ENCODE measurements at places on chromosomes 1 and 21.

- DNase-seq, result peak; percentile 45
These were observed 51.8 kb upstream of the GFI1 start for GRCh38 chr1:92538413-92539061.

- DNase-seq, result no peak
These were observed 26.6 kb upstream of the GPR153 start for GRCh38 chr1:6287431-6287886.

DNA sequence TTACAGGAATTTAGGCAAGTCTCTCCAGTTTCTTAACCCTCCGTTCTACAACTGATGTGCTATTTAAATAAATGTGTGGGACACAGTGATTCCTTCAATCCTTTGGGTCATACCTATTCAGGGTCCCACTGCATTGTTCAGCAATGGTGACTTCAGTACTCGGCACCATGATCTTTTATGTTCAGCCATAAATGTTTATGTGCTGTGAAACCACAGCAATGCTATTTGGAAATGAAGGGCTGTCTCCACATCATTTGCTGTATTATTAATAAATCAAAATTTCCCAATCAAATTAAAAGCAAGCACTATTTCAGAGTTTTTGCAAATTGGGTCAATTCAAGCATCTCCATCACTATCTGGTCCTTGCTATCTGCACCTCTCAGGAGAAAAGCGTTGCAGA is 84.8 kb downstream of the NR5A2 start:
- no peak for DNase-seq

- DNase-seq, result no peak
These were observed 16.8 kb upstream of the FAM131C start for GRCh38 chr1:16090076-16090826.

DNA sequence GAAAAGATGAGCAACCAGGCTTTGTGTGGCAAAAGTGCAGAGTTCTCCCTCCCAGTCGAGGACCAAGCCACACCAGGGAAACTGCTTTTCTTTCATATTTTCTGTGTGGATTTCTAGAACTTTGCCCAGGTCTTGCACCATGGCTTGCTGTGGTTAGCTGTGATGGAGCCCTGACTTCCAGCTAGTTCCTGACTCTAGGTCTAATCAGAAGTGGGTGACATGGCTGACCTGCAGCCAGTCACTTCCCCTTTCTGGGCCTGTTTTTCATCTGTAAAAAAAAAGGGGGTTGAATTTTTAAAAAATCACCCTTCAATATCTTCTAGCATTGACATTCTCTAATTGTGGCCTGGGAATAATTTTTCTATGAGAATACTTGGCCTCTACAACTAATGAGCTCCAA is 491.2 kb upstream of the USP24 start:
- DNase-seq, result no peak

GRCh38 chr1:175129182-175129581 is 61.5 kb downstream of the TNN start:
- DNase-seq, result no peak

DNA sequence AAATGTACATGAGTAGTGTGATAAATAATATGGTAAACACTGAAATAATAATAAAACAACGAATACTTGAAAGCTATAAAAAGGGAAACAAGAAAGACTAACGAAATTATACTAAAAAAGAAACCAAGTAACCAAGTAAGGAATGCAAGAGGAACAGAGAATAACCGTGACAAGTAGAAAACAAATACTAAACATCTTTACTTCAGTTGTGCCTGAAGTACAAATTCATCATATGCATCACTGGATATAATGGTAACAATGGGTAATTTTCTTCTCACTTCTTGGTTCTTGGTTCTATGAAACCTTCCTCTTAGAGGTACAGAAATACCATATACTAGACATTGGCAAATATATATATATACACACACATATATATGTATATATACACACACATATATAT is 1093.6 kb upstream of the B3GALT2 start:
- no peak for DNase-seq

DNA sequence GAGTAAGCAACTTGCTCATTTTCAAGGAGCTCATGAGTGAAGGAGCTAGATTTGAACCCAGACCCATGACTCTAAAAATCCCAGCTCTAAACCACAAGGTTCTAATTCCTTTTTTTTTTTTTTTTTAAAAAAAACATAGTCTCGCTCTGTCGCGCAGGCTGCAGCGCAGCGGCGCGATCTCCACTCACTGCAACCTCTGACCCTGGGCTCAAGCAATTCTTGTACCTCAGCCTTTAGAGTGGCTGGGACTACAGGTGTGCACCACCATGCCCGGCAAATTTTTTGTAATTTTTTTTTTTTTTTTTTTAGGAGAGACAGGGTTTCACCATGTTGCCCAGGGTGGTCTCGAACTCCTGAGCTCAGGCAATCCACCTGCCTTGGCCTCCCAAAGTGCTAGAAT is 13.8 kb downstream of the SRSF4 start:
- no peak for DNase-seq

DNA sequence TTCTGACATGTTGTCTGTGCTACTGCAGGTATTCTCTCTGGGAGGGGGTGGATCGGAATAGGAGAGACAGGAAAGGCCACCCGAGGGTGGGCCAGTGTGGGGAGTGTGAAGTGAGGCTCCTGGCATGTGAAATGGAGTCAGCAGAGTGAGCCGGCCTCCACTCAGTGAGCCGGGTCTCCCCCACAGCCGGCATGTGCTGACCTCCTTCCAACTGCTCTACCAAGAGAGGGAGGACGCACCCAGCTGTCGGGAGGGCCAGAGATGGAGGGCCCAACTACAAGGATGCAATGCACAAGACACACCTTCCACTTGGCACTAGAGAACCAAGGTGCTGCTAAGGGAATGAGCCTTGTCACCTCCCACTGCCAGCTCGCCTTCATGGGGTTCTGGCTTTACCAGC is 28.2 kb upstream of the CLSTN1 start:
- no peak for DNase-seq

GRCh38 chr1:161182214-161182613 is 4.9 kb upstream of the B4GALT3 start:
- peak; percentile 58 for DNase-seq

DNA sequence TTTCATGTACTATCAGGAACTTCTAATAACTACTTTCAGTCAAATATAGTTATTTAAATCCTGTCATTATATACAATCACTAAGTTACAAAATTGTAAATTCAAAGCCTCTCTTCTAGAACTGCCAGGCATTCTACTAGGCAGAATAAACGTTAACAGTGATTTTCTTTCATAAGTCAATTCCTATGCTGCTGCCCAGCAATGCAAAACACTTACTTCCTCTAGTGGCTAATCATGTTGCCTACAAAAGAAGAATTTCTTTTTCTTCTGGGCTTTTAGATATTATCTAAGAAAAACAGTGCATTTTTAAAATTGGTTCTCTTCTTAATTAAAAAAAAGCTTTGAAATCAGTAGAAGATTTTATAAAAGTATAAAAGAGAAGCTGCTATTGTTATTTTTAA is 509.8 kb upstream of the ADAMTS5 start:
- DNase-seq, result no peak

DNA sequence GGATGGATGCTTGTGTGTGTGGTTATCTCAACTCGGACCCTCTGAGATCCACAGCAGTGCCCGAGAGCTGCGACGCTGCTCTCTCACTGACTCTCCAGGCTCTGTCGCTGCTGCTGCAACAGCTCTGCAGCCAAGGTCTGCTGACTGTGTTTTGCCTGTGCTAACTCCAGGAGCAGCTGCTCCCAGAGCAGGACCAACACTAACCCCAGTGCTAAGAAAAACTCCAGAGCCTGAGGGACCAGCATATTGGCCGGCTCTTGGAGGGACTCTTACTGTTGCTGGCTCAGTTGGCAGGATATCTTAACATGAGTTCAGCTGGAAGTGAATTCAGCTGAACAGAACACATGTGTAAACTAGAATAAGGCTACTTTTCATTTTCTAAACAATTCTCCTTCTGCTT is 4.4 kb downstream of the LCE2C start:
- DNase-seq, result no peak

DNA sequence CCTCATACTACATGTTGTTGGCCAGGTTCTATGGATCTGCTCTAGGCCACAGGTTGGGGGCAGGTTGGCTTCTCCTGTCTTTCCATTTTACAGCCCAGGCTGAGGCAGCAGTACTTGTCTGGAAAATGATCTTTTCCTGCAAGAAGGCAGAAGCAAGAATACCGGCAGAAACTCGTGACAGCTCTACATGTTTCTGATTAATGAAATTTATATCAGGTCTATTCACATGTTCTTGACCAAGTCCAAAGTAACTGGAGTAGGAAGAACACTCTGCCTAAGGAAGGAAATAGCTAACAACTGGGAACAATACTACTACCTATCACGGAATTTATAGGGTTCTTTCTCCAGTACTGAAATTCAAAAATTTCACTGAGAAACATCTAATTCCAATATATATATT is 98.3 kb downstream of the PLPPR5 start:
- no peak for DNase-seq

DNA sequence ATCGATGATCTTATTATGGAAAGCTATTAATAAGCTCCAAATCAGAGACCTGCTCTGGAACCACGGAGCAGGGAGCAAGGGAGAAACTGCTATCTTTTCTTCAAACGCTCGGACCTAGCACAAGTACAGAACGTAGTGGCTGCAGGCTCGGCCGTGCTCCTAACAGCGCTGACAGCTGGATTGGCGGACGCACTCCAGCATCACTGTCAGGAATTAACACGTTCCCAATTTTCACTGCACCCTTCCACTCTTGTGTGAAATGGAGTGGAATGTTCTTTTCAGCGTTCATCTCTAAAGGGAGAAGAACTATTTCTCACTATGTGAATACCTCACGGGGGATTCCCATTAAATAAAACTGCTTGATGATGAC is 106.9 kb downstream of the ZNF281 start:
- no peak for DNase-seq

DNA sequence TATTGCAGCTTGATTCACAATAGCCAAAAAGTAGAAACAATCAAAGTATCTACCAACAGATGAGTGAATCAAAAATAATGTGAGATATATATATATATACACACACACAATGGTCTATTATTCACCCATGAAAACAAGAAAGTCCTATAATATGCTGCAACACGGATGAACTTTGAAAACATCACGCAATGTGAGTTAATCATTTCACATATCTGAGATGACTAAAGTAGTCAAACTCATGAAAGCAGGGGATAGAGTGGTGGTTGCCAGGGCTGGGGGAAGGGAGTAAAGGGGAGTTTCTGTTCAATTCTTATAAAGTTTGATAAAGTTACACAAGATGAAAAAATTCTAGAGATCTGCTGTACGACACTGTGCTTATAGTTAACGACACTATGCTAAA is 1234.8 kb downstream of the MRPL39 start:
- DNase-seq, result no peak

GRCh38 chr1:25067518-25068251 is 137.6 kb upstream of the RUNX3 start:
- no peak for DNase-seq

DNA sequence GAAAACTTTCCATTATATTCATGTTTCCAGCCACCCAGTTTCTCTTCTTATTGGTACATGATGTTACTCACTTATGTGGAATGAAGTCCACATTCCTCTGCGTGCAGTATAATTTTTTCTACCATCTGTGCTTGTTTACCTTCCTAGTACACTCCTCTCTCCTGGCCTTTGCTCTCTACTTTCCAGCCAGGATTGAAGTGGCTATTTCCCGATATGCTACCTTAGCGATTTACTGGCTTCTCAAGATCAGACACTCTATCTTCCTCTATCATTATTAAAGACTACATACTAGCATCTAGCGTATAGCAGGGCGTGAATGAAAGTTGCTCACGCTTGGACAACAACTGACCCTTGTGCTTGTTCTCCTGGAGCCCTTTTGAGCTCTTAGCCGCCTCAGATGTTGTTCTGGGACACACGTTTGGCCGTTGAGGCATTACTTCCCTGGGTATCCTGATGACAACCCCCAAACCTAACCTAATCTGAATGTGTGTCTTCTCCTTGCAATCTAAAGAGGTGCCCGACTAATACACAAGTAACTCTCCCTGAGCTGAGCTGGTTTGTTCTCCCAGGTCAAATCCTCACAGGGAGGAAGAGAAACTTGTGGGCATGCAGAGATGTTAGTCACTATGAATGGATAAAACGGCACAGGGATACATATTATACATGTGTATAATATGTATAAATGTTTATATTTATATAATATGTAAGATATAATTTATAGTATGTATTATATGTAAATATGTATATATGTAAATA is 13.4 kb upstream of the MTARC2 start:
- no peak for DNase-seq

GRCh38 chr1:169070547-169070946 is 35.9 kb upstream of the ATP1B1 start:
- no peak for DNase-seq

- no peak for DNase-seq
These were observed 47.7 kb downstream of the PARP1 start for GRCh38 chr1:226360106-226360746.

GRCh38 chr21:25462517-25462971 is 144.7 kb downstream of the MRPL39 start:
- no peak for DNase-seq

DNA sequence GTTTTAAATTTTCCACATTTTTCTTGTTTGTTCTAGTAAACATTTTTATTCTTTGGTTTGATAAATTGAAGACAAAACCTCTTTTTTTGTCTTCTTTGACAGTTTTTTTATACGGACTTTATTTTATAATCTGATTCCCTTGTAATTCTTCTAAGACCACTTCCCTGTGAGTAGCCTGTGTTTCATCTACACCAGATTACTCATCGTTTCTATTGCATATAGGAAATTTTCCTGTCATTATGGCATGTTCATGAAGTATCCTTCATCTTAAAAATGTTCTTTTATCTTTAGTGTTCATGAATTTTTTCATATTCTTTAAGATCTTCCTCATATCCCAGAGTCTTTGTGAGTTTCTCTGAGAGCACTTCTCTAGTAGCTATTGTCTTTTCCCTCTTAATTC is 109.8 kb downstream of the USP25 start:
- DNase-seq, result no peak

GRCh38 chr1:173056365-173056764 is 5.6 kb upstream of the TNFSF18 start:
- DNase-seq, result no peak

DNA sequence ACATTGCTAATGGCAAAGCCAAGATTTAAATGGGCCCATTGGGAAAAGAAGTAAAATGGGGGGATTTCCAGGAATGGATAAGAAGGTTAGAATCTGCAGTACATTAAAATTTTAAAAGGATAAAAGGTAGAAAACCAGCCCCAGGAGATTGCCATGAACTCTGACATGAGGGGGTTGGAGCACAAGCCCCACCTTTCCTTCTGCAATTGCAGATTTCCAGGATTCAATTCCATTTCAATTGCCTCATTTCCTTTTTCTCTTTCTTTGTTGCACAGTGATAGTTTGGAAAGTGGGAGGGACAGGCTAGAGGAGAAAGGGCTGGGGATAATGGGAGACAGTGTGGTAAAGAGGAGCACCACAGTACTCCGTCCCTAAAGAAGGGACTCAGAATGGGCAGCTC is 238.5 kb upstream of the RAB4A start:
- DNase-seq, result no peak

GRCh38 chr1:226903819-226904716 is 33.7 kb downstream of the PSEN2 start:
- DNase-seq, result no peak

GRCh38 chr1:245121523-245121922 is 33.3 kb upstream of the KIF26B start:
- DNase-seq, result no peak
